Kidney epithelial cell (primary cell): ENCODE measurements at places on chromosomes 1 and 21.

- no peak for DNase-seq
Observed at GRCh38 chr1:154969860-154970452, 591 bp downstream of the SHC1 start.

DNA sequence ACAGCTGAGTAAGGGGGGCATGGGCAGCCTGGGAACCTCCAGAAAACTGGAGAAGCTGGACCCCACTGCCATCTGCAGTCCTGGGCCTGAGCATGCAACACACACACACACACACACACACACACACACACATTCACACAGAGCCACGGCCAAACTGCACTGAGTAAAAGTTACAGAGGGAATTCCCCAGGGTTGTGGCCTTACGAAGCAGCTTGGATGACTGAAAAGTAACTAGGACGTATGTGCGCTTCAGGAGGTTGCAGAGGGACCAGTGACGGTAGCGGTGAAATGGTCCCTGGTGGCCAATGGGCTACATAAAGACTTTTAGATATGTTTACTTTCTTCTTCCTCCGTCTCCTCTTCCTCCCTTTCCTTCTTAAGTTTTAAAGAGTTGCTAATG is 232.5 kb upstream of the TMEM51 start:
- DNase-seq = no peak

DNA sequence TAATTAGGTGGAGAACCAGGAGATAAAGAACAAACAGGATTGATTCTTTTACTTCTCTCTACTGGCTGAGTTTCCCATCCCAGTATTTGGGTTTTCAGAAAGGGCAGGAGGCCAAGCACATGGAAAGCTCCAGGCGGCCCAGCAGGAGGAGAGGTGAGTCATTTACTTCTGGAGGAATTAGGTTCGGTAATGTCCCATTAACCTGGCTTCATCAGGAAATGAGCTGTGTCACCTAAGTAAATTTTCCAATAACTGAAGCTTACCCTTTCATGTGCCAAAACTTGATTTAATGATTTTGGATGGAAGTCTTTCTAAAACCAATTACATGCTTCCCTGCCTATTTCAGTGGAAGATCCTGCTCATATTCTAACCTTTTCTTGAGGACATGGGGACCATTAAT is 257.6 kb upstream of the USP24 start:
- no peak for DNase-seq

GRCh38 chr1:115241309-115241708 is 96.7 kb downstream of the NGF start:
- DNase-seq = no peak

GRCh38 chr1:77063118-77063517 is 156.1 kb downstream of the PIGK start:
- no peak for DNase-seq

DNA sequence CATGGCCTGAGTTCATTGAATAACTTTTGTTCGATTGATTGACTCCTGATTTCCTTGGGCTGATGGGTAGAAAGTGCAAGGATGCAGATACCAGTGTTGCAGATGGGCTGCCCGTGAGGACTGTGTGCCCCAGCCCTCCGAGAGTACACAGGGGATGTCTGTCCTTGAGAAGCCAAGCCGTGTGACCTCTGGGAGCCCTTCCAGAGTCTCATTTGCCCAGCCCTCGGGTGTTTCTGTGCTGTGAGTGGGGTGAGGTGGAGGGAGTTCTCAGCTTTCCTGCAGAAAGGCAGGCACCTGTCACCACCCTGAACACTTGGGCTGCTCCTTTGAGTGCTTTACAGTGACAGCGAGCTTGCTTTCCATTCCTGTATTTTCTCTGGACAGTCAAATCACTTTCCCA is 96.4 kb upstream of the CACNA1E start:
- DNase-seq = no peak

- no peak for DNase-seq
Observed at GRCh38 chr1:183595537-183595936, 5.3 kb upstream of the NCF2 start.

GRCh38 chr1:26126321-26127084 is 14.9 kb downstream of the PDIK1L start:
- no peak for DNase-seq

- peak; percentile 54 for DNase-seq
Observed at GRCh38 chr21:27268290-27268689, 301.4 kb upstream of the ADAMTS5 start.

DNA sequence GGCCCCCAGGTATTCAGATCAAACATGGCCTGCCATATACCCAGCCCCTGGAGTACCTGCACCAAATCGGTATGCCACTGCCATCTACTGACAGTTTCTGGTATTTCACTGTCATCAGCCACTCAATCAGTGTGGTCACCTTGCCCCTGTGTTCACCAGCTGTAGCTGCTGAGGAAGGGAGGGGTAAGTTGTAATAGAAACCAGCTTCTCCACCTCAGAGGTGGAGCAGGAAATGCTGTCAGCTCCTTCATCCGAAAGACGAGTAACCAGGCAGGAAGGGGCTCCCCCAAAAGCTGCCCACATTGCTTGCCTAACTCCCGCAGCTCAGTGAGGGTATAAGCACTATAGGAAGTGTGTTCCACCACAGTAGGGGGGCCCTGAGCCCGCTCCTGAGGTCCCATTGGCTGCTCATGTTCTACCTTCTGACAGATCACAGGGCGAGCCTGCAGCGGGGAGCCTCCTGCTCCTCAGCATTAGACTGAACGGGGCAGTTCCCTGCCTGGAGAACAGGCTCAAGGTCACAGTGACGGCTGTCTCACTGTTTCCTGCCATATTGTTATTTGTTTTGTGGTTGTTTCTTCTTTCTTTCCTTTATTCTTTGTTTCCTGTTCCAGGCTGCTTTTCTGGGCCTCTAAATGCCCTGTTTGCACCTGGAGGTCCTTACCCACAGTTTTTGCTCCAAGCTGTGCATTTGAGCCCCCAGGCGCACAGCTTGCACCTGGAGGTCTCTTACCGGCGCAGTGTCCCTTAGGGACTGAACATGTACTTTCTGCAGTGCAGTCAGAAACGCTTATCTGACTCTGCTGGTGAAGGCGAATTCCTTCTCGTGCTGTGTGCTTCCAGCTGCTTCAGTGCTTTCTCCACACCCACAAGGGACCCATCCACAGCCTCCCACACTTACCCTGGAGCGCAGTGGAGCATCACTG is 1638.3 kb downstream of the MRPL39 start:
- DNase-seq = no peak

GRCh38 chr1:183850852-183851251 is 45.9 kb downstream of the RGL1 start:
- no peak for DNase-seq

DNA sequence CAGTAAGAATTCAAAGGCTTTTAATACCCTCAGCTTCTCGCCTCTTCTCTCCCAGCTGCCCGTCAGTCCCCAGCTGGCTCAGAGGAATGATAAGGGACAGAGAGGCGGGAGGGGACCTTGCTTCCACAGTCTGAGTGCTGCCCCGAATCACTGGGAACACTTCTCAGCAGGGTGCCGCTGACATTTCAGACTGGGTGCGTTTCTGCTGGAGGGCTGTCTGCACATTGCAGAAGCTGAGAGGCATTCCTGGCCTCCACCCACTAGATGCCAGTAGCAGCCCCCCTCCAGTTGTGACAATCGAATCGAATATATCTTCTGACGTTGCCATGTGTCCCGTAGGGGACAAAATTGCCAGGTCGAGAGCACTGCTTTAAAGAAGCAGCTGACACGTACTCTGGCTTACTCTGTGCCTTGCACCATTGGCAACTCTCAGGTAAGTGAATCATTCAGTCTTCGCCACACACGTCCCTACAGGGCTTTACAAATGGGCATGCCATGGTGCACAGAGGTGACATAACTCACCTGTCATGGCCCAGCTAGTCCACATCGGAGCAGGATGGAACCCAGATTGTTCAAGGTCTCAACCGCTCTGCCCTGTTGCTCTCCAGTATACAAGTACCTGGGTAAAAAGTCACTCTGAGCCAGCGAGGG is 23.9 kb downstream of the CTNNBIP1 start:
- no peak for DNase-seq

GRCh38 chr1:5513179-5513578 is 479.0 kb downstream of the NPHP4 start:
- no peak for DNase-seq

- no peak for DNase-seq
Observed at GRCh38 chr1:220770245-220770913, 16.3 kb upstream of the MTARC1 start.

DNA sequence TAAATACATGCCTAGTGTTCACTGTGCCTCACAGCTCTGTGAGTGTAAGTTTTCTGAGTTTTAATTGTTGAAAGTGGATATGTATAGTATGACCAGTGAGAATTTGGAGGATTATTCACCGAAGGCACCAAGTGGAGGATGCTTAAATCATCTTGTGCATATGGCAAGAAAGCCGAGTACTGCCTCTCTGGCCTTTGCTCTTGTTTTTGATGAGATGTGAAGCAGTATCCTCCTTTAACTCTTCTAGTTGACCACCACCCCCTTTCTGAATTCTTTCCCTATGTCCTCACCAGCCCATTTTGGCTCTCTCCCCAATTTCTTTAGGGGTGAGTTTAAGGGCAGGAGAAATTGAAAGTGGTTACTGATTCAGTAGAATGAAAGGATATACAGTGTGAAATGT is 130.4 kb downstream of the SYT2 start:
- DNase-seq = no peak

DNA sequence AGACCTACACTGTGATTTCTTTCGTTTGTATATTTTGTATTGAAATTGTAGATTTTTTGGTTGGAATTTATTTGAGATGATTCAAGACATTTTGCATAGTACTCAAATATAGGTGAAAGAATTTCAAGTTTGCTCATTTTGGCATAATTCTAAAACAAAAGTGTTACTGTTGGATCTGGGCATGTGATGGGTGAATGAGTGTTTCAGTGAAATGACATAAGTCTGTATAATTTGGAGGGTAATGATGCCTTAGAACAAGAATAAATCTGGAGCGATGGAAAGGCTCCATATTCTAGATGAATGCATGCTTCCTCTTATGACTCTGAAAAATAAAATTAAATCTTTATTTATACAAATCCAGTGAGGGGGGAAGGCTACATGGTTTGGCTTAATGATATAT is 41.0 kb downstream of the NFIA start:
- DNase-seq = no peak

GRCh38 chr1:27981145-27981544 is 21.4 kb downstream of the XKR8 start:
- DNase-seq = no peak

- no peak for DNase-seq
Observed at GRCh38 chr1:25727635-25728286, 72.2 kb upstream of the SELENON start.

DNA sequence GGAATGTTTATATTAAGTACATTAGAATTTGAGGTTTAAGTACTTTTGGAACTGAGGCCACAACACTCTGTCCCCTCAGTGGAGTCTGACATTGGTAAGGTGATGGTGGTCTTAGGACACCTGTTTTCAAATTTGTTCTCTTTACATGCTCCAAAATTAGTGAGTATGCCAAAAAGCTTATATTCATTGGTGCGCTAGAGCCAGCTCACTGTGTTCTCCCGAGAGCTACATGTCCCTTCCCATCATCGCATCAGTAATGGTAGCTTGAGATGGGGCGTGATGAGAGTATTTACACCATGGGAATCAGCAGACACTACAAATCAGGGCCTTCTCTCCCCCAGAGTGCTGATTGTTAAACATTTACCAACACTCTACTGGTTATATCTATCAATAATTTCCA is 19.5 kb downstream of the ETS2 start:
- DNase-seq = no peak

GRCh38 chr21:31252091-31252490 is 92.0 kb downstream of the TIAM1 start:
- no peak for DNase-seq

DNA sequence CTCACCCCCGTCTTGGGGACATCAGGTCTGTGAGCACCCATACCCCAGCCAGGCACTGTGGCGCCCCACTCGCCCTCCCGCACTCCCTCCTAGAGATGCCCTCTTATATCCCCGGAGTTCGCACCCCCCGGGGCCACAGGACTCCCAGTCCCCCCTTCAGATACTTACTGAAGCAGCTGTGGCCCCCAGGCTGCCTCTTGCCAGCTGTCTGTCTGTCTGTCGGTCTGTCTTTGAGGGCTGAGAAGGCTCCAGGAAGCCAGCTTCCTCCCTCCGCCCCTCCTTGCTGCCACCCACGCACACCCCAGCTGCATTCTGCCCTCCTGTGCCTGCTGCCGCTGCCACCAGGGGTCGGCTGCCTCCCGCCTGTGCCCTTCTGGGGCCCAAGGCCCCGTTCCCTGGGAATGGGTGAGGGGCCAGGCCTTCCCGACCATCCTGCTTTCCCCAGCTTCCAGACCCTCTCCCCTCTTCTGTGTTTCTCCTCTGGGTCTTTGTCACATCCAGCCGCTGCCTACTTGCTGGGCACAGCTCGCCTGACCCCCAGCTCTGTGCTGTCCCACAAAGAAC is at the start of gene PTPN7:
PTPN7 (minus strand) TSS at position 226 of the 564 bp plus-strand sequence. CDS start 1,200 bp downstream, outside the sequence.
- no peak for DNase-seq

DNA sequence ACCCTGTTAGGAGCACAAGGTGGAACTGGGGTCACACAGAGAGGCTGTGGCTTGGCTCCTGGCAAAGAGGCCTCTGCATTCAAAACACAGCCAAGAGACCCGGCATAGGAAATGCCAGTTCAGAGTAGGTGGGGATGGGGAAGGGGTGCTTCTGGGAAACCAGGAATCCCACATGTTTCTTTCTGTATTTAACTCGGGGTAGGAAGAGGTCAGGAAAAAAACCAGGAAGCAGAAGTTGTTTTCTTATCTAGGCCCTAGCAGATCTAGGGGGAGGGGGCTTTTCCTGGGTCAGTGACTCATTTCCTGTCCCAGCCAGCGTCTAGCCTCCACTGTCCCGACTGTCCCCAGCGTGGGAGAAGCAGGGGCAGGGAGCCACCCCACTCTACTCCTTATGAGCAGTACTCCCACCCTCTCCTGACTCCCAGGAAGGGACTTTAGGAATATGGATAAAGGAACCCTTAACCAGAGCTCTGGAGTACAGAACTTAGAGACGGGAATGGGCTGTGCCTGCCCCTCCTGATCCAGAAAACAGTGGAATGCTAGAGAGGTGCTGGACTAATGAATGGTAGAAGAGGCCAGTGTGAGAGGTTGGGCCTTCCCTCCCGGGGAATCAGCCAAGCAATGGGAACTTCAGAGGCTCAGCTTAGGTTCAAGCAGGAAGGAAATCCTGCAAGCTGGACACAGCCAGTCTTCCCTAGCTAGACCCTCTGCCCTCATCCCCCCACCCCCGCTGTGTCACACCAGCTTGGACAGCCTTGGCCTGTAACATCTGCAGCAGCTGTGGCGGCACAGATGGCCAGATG is 5.7 kb downstream of the FHL3 start:
- DNase-seq = no peak

DNA sequence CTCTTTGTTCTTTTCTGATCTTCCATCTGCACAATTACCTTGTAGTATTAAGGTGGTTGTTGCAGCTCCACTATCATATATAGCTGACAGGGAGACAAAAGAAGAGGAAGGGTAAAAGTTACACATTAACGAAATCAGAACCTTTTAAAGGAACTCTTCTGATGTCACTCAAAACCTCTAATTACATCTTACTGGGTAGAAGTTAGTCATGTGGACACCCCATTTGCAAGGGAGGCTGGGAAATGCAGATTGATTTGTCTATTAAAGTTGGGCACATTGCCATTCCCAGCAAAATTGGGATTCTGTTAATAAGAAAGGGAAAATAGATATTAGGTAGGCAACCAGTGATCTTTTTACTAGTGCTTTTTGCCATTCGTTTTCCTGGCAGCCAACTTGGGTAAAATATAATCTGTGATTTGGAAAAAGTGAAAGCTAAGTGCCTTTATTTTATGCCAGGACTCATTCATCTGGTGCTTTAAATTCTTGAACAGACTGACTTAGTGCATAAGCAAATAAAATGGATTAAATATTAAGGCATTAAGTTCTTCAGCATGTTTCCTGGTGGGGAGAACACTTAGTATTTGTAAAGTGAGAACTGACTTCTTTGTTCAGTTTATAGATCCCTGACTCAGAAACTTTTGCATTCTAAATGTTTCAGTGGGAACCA is 71.3 kb downstream of the DNM3 start:
- DNase-seq = no peak
